Renal cortical epithelial cell (primary cell): ENCODE measurements at places on chromosomes 6 and 20. TPM values are rescaled to one million over a fixed set of nuclear protein-coding genes. Genes with fewer than 3 reads are reported as not detected.

The LY6G6C gene
- total RNA-seq, result not detected in 2 replicates

DNA sequence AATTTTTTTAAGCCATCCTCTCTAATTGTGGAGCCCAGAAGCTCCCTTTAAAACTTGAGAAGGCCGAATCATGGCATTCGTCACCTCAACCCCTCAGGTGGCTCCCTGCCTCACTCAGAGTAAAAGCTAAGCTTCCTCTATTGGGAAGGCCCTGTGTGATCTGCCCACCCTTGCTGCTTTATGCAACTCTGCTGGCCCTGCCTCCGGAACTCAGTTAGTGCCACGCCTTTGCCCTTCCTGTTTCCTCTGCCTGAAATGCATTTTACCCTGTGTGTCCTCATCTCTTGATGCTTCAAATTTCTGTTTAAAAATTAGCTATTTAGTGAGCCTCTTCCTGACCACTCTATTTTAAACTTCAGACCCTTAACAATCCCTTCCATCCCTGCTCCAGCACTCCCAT is 5.7 kb downstream of the PACRG start:
- DNase-seq, result no peak

GRCh38 chr6:131694832-131695426 is 6.3 kb downstream of the OR2A4 start:
- DNase-seq, result peak; percentile 56

The PI3 gene
- 0.55 TPM in 1 of 2 replicates, not detected in the other for total RNA-seq

GRCh38 chr6:2630359-2630758 is 120.4 kb downstream of the MYLK4 start:
- peak; percentile 99 for DNase-seq

DNA sequence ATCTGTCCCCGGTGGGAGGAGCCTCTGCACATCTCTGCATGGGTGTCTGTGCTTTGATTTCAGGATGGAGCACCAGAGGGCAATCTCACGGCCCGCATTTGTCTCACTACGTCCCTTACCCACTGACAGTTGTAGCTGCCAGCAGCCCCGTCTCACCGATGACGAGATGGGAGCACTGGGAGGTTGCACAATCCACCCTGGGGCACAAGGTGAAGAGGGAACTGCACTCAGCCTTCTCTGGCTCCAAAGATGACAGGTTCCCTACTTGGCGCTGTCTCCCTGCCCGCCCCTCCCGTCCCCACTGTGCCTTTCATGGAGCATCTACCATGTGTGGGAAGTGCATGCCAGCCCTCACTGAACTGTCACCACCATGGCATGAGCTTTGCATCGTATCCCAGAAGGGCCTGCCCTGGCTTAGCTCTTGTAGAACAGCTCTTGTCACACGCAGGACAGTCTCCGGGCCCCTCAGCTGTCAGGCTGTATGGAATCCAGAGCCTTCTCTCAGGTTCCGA is 99.9 kb upstream of the PMEPA1 start:
- no peak for DNase-seq
